ENCODE measurements at places on chromosomes 16 and 17.
A peak's percentile ranks its signal among the peaks of the same experiment; 100 is the strongest.

GRCh38 chr17:77332034-77332971 lies 191.5 kb downstream of the SEC14L1 start:
- DNase-seq = no peak

GRCh38 chr16:89060207-89060794 lies 33.4 kb upstream of the ACSF3 start:
- peak; percentile 67 for DNase-seq

GRCh38 chr16:1979271-1980029 lies 1.8 kb downstream of the NOXO1 start:
- no peak for DNase-seq

- no peak for DNase-seq
These were observed 12.8 kb downstream of the ADGRG3 start for GRCh38 chr16:57680842-57681375.

DNA sequence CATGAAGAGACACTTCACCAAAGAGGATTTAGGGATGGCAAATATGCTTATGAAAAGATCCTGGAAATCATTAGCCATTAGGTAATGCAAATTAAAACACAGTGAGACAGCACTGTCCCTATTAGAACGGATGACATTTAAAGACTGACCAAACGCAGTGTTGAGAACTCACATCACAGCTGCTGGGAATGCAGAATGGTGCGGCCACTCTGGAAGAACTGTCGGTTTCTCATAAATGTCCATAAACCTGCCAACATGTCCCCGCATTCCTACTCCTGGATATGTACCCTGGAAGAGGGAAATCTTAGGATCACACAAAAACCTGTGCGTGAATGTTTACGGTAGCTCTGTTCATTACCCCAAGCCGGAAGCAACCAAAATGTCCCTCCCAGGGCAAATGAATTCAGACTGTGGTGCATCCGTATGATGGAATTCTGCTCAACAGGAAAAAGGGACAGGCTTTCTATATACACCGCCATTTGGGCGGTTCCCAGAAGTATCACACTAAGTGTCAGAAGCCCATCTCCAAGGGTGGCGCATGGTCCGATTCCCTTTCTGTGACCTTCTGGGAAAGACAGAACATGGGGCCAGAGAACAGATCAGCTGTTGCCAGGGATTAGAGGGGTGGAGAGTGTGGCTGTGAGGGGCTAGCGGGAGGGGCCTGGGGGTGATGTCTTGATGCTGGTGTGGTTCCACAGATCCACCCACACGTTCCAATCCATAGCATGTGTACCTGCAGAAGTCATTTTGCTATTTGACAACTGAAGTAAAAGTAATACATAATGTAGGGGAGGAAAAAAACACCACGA lies 197.2 kb upstream of the CHMP6 start:
- no peak for DNase-seq

DNA sequence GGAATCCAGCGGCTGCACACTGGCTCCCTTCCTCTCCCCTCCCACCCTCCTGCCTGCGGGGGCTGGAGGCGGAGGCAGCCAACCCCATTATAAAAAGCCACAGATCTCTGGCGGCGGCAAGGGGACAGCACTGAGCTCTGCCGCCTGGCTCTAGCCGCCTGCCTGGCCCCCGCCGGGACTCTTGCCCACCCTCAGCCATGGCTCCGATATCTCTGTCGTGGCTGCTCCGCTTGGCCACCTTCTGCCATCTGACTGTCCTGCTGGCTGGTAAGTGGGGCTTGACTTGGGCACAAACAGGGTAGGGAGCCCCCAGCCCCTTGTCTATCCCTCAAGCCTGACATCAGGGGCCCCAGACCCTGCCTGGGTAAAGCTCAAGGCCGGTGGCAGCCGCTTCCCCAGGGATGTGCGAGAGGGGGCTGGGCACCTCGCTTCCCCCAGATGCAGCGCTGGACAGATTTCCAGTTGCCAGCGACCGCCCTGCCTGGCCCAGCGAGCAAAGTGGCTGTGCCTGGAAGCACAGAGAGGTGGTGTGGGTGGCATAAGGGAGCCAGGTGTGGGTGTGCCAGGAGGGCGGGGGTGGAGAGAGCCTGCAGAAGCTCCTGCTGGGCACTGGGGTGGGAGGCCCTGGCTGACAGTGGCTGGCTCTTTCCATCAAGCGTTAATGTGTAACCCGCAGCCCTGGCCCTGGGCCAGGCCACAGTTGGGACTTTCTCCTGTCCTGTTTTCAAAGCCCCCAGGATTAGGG lies at the start of gene CX3CL1:
Gene CX3CL1 (plus strand): TSS at position 119 of the 745 bp plus-strand sequence. CDS start 79 bp downstream, at position 198.
- no peak for DNase-seq

- DNase-seq = no peak
These were observed 11.8 kb upstream of the ALDH3A1 start for GRCh38 chr17:19759568-19760549.

DNA sequence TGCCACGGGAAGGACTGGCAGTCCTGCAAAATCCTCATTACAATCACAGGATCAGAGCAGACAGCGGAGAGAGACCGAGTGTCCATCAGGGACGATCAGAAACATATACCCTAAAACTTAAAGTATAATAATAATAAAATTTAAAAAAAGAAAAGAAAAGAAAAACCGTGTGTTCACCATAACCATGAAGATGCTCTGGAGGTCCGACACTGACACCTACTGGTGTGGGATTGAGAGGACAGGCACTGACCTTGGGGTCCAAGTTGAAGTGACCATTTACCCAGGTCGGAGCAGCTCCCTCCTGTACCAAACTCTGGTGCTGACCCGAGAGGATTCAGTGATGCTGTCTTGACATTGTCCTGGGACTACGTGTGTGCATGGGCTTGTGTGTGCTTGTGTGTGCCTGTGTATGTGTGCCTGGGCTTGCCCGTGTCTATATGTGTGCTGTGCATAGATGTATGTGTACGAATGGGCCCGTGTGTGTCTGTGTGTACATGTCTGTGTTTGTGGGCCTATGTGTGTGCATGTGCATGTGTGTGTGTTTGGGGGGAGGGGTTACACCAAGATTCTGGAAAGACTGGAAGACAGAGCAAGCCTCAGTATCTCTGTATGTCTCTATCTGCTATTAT lies 10.0 kb upstream of the CD300LD start:
- no peak for DNase-seq

DNA sequence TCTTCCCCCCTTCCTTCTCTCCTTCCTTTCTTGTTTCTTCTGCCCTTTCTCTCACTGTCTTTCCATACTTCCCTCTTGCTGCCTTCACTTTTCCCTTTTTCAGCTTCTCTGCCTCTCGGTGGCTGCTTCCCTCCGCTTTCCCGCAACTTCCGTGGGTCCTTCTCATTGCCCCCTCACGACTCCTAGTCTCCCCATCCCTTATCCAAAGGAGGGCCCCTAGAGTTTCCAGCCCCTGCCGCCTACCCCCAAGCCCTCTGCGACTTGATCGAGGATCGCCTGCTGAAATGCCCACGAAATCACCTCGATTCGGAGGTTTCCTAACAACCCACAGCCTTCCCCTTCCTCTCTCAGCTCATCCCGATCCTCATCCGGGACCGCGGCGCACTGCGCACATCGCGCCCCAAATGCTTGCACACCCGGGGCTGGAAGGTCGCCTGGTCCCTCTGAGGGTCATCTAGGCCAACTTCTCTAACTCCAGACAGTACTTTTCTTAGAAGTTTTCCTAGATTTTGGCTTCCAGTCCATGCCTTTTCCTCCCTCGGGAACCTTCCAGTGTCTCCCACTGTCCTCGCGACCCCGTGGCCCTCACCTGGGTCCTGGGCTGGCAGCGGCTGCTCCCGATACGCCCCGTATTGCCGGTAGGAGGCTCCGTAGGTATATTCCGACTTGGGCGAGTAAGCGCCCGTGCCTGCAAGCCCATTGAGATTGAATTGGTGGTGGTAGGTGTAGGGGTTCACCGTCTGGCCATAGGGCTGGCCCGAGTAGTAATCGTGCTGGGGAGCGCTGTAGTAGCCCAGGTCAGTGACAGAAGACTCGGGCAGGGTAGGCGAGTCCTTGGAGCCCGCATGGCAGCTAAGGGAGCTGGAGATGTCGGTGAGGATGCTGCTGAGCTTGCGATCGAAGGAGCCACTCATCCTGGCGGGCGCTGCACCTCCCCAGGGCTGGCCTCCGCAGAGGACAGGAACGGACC lies 654 bp downstream of the DLX3 start:
- no peak for DNase-seq

DNA sequence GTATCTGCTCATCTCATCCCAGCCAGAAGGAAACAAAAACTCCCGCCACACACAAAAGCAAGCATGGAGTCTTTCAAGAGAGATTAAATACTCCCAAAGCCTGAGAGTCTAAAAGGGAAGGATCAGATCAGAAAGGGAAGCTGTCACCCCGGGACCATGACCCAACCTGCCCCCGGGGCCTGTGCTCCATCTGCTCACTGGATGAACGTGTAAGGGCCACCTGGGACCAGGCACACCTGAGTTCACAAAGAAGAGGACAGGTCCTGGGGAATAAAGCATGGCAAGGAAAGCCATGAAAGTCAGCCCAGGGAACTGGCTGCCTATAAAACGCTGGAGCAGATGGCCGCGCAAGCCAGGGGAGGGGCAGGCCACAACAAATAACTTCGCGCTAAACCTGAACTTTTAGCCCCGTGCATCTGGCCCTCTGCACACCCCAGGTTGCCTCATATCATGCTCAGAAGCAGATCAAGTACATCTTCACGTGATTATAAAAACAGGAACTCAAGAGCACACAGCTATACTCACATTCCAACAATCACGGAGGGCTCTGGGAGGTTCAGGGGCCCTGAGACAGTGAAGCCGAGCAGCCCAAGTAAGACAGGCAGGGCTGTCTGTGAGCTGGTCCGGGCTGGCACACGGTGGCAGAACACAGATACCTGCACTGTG lies 3.4 kb downstream of the TMEM11 start:
- no peak for DNase-seq

GRCh38 chr16:65034915-65035314 lies 86.9 kb downstream of the CDH11 start:
- DNase-seq = no peak

DNA sequence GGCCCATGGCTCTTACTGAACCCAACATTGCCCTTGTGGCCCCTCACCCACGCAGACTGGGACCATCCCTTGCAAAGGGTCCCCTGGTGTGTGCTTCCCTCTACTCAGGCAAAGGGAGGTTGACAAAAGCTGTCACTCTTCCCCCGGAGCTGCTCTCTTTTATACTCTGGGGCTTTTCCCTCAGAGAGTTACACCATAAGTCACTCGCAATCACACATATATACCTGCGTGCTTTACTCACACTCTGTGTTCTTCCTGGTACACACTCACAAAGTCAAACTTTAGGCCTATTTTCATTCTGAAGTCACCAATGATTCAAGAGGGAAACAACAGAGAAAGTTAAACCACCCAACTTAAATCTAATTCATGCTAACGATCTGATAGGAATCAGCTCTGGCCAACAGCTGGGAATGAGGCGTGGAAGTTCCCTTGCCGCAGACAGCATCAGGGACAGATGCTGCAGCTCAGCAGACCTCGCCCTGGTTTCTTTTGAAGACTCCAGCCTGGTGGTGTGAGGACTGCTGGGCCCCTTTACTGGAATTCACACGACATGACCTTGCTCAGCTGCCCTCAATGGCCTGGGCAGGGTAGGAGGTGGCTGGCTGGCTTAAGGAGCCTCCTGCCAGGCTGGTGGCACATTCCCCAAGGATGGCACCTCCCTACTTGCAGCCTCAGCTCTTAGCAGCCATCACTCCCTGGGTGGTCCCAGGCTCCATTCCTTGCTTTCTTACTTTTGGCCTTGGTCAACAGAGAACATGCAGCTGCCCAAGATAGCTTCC lies 27.3 kb downstream of the HIC1 start:
- no peak for DNase-seq

- no peak for DNase-seq
These were observed 16.7 kb downstream of the MMP28 start for GRCh38 chr17:35778641-35779196.

- DNase-seq = no peak
These were observed 44.6 kb downstream of the VPS35L start for GRCh38 chr16:19599968-19600716.

- no peak for DNase-seq
These were observed 34.7 kb downstream of the SOCS3 start for GRCh38 chr17:78325076-78325687.

DNA sequence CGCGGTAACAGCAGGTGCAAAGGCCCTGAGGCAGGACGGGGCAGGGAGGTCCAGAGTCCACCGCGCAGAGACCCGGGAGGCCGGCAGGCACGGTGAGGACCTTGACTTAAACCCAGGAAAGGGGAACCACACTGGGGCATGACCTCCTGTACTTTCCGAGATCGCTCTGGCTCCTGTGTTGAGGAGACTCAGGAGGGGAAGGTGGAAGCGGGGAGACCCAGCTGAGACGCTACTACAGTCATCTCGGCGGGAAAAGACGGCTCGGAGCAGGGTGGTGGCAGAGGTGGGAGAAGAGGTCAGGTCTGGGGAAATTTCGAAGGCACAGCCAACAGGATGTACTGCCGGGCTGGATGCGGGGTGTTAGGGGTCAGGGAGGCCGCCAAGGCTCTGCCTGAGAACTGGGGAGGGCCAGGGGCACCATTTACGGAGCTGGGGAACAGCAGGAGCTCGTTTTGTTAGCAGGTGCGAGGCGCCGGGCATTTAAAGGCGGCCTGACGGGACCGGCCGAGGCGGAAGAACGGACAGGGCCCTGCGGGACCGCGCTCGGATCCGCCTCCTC lies 22.3 kb downstream of the NPTX1 start:
- DNase-seq = no peak

- no peak for DNase-seq
These were observed 6.0 kb downstream of the CIITA start for GRCh38 chr16:10883004-10883403.

- no peak for DNase-seq
These were observed 868 bp downstream of the NATD1 start for GRCh38 chr17:21252289-21252795.

DNA sequence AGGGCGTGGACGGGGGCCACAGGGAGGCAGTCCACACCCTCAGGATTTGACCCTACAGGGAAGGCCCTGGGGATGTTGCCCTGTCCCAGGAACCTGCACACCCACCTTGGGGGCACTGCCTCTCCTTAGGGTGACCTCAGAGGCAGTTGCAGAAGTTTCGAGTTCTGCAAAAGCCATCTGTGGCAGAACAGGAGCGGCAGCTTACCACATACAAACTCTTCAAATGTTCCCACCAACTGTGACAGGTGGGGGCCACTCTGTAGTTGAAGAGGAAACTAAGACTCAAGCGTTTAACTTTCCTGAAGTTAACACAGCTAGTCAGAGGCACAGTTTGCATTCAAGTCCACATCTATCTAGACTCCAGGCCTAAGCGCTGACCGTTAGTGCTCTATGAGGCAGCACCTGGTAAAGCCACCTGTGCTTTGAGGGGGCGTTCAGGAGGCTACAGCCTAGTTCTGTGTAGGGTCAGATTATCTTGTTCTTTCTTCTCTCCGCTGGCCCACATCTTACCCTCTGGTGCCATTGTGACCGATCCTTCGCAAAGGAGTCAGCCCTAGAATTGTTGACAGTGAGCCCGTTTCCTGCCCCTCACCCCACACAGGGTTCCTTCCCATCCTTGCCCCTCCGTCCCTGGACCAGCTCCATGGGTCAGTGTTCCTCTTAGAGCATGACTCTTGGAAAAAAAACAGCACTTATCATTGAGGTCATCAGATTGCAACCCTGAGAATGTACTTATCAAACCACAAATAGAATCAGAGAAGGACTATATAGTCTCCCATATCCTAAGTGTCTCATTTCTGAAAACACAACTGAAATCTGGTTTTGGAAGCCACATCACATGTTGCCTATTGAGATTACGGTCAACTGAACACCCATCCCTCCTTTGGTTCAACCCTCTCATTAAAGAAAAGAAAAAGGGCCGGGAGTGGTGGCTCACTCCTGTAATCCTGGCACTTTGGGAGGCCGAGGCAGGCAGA lies 45.4 kb downstream of the CDH1 start:
- peak; percentile 53 for DNase-seq

All from GM12864 (cell line).